Stimulated activated CD8-positive, alpha-beta memory T cell treated with anti-CD3 and anti-CD28 coated beads, Interleukin-7, amount 100 ng/mL, for 24 hours (primary cell): ENCODE measurements at places on chromosomes 1 and 21.
A peak's percentile ranks its signal among the peaks of the same experiment; 100 is the strongest.

DNA sequence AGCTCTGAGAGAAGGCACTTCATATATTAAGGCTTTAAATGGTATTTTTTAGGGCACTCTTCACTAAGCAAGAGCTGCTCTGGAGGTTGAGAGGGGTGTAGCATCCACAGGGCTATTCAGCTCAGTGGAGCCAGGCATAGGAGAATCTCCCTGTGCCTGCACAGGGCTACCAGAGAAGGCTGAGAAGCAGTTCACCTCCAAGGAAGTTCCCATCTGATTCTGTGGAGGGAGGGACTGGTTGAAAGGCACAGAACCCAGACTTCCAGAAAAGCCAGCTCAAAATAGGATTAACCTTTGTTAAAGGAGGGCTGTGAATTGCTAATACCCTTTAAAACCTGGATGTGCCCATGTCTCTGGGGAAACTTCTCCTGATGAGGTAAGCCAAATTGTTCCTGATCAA is 304.5 kb downstream of the TTLL7 start:
- DNase-seq: no peak

DNA sequence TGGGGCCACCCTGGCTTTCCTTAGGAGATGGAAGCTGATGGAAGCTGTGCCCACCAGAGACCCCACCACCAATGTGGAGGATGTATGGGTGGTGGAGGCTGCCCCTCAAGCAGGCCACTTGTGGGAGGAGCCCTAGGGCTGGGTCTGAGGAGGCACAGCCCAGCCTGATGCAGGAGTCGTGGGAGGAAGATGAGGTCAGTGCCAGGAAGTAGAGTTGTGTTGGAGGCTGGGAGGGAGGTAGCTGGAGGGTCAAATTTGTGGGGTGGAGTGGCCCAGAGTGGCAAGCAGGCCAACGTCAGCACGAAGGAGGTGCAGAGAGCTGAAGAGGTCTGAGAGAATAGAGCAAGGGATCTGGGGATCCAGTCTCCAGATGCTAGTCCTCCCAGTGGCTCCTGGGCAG is 119.0 kb upstream of the USP24 start:
- no peak for DNase-seq

- peak; percentile 72 for DNase-seq
These were observed 32.1 kb downstream of the CD244 start for GRCh38 chr1:160830321-160831153.

DNA sequence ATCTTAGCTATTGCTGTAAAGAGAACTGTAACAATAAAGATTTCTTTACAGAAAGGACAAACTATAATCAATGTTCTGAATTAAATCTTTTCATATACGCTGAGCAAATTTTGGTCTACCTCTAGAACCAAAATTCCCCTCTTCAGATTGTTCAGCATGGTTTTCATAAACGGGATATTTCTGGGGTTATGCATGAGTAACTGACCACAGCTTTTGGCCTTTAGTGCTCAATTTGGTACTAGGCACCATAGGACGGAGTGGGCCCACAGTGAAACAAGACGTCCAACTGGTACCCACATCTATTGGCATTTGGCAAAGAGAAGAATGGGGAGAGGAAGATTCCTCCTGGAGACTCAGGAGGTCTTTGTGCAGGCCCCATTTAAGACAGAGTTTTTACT is 184.5 kb downstream of the TGFBR3 start:
- DNase-seq: no peak

DNA sequence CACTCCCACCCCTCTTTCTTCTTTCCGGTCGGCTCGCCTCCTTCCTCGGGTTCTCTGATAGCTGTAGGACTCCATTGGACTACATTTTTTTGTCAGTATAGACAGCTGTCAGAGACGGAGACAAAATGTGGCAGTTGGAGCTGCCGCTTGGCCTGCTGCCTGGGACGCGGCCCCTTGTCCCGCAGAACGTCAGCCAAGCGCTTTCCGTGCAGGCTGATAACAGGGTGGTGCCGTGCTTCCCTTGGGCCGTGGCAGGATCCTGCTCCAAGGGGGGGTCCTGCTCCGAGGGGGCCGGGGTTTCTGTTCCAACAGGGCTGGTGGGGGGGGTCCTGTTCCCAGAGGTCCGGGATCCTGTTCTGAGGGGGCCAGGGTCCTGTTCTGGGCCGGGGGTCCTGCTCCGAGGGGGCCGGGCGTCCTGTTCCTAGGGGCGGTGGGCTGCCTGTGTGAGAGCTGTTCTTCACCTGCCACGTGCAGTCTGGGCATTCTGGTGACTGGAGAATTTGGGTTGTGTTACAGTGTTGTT is 4.9 kb downstream of the SKI start:
- DNase-seq: no peak

- no peak for DNase-seq
These were observed 51.2 kb downstream of the BEND5 start for GRCh38 chr1:48725341-48726046.

DNA sequence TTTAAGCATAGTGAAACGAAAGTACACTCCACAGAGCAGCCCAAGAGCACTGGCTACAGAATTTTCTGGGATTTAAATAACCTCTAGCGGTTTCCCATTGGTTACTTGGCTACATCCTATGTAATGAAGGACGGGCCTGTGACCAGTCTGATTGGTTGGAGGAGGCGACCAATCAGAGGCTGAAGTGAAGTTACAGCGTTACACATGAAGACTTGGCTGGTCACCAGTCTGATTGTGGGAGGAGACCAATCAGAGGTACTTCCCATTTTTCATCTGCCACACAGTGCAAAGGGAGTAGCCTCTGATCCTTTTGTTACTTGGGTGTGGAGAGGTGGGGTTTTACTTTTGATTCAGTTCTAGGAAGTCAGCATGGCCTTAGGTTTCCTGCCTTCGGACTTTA is 142.7 kb upstream of the SERTAD4 start:
- no peak for DNase-seq

GRCh38 chr1:201505503-201505890 is 1.4 kb downstream of the CSRP1 start:
- no peak for DNase-seq

DNA sequence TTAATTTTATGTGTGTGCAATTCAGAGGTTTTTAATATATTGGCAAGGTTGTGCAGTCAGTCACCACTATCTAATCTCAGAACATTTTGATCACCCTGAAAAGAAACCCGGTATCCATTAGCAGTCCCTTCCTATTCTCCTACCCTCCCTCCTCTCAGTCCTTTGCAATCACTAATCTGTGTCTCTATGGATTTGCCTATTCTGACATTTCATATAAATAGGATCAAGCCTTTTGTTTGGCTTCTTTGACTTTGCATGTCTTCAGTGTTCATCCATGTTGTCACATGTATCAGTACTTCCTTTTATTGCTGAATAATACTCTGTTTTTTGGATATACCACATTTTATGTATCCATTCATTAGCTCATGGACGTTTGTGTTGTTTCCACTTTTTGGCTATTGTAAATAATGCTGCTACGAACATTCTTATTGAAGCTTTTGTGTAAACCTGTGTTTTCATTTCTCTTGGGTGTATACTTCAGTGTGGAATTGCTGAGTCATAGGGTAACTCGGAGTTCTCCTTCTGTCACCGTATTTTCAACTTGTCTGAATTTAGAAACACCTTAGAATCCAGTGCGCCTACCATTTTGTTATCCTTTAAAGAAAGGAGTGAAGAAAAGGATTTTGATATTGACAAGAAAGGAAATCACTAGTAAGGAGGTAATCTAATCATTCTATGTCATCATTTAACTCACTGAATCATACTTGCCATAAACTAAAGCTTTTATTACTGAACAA is 3.4 kb downstream of the CEP85 start:
- DNase-seq: no peak

GRCh38 chr1:86227026-86227425 is 70.5 kb upstream of the COL24A1 start:
- no peak for DNase-seq

DNA sequence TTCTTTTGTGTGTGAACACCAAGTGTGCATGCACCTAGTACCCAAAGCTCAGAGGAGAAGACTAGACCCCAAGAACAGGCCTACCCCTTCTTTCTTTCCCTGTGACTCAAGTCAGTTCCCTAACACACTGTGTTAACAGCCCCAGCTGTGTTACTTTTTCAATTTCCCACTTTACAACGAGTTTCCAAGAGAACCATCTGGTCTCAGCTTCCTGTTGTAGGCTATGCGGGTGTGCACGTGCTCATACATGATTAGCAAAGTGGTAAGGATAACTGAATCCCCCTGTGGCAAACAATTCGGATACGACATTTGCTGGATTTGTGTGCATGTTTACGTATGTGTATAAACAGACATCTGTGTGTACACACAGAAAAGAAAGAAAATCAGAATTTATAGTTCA is 17.9 kb downstream of the IFNAR2 start:
- DNase-seq: no peak

DNA sequence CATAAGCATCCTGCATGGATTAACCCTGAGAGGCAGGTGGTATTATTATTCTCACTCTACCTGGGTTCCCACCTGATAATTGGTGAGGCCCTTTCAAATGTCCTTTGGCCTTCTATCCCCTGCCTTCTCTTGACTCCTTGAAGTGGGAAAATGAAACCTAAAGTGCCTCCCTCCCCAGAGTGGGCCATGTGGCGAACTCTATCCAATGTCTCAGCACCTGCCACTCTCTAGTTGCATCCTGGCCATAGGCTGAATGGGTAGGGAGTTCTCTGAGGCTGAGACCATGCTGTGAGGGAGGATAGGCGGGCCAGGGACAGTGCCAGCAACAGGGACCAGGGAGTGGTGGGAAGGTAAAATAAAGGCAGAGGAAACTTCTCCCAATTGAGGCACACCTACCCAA is 35.3 kb downstream of the ELF3 start:
- DNase-seq: no peak

GRCh38 chr1:3159121-3159520 is 90.1 kb downstream of the PRDM16 start:
- DNase-seq: no peak

DNA sequence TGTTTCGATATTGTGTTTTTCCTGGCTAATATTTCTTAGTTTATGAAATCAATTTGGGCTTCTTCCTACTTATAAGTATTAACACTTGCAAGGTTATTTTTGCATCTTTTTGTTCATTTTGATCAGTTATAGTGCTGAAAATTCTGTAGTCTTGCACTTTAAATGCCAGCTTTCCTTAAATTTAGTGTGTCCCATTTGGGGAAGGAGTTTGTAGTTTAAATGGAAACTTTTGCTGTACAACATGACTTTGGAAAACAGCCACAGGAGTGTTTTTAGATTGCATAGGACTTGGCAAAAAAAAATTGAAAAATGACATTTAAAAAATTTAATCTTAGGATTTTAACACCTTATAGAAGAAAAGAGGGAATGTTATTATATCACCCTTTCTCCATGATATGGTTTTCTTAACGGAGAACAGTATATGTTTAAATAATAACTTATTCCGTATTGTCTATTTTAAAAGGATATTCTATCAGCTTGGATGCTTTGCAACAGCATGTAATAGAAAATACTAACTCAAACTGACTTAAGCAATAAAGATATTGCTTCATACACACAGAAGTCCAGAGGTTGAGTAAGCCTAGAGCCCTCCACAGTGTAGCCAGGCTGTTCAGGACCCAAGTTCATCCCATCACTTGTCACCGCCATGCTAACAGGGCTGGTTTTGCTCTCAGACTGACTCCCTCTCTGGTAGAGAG is 53.8 kb downstream of the LYPLAL1 start:
- DNase-seq: no peak

DNA sequence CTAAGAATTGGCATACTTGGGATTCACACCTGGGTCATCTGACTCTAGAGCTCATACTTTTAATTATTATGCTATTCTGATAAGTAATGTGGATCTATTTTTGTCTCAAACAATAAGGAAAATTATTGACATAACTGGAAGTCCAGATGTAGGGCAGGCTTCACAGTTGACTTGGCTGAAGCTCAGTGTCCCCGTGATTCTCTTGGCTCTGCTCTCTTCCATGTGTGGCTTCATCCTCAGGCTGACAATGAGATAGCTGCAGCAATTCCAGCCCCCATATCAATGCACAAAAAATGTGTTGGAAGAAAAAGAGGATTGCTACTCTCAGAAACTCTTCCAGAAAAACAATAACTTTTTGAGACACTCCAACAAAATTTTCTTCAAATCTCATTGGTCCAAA is 23.8 kb downstream of the HSD11B1 start:
- DNase-seq: no peak

DNA sequence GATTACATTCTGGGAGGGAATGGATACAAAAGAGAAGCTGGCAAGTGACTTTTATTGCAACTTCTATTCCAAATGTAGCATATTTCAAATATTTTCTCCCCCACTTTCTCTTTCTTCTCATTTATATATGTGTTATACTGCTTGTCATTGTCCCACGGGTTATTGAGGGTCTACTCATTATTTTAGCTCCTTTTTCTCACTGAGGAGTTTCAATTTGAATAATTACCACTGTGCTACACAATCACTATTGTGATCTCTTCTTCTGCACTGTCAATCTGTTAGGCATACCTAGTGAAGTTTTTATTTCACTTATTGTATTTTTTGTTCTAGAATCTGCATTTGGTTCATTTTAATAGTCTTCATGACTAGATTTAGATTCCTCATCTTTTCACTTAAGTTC is 339.7 kb downstream of the PTPRC start:
- no peak for DNase-seq

DNA sequence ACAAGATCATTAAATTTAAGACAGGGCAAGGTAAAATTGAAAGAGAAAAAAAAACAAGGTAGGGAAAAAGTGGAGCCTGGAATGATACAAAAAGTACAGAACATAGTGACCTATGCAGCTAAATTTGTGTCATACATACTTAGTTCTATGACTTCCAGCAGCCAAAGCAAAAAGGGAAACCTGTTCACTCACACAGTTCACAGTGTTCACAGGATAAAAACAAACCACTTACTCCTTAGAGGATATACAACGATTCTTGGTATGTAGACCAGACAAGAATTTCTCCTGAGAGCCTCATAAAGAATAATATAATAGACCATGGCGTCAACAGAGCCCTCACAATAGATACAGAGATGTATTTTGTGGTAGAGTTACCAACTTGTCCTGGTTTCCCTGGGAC is 27.5 kb downstream of the COA7 start:
- no peak for DNase-seq

- no peak for DNase-seq
These were observed 157.6 kb upstream of the PKN2 start for GRCh38 chr1:88526456-88526855.

- DNase-seq: no peak
These were observed 129.9 kb downstream of the DSCAM start for GRCh38 chr21:40717028-40717427.

GRCh38 chr1:161091796-161092507 is 2.6 kb upstream of the NECTIN4 start:
- DNase-seq: no peak

- no peak for DNase-seq
These were observed 16.6 kb upstream of the IPP start for GRCh38 chr1:45767035-45767434.

- DNase-seq: no peak
These were observed 68.4 kb downstream of the RRAGC start for GRCh38 chr1:38791164-38791515.

- no peak for DNase-seq
These were observed 1.3 kb downstream of the CDK18 start for GRCh38 chr1:205505791-205506190.

GRCh38 chr1:59353453-59353852 is 56.6 kb downstream of the FGGY start:
- no peak for DNase-seq

DNA sequence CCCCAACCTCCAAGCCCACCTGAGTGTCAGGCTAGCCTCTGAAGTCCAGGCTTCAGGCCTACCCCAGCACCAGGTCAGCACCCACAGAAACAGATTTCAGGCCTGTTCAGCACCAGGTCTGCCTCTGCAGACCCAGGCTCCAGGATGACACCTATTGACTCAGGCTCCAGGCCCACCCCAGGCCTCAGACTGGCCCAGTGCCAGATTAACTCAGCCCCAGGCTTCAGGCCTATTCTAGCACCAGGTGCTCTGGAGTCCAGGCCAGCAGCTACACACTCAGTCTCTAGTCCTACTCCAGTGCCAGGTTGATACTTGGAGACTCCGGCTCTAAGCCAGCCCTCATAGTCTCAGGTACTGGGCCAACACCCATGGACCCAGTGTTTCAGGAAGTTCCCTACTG is 541.7 kb upstream of the PBX1 start:
- DNase-seq: no peak
